Lower lobe of right lung (tissue), 2 donors: ENCODE measurements at places on chromosomes 11 and 22. TPM values are rescaled to one million over a fixed set of nuclear protein-coding genes. Genes with fewer than 3 reads are reported as not detected.

Gene SLC17A6
- total RNA-seq: not detected

Gene ANO9
- total RNA-seq: 21.6 TPM

Gene OR9Q2
- total RNA-seq: not detected

DNA sequence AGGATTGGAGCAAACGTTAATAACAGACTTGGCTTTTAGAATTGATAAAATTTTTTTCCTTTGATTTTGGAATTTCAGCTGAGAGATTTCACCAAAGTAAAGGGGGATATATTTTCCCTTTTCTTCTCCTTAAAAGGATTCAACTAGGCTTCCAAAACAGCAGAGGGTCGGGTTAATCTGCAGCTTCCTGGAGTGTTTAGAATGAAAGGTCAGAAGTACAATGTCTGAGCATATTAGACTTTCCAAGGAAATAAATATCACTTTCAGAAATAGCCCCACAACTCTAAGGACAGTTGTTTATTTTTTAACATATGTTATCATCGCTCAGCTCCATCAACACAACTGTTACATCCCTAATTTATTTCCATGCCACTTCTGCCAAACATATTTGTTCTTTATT is 1532.9 kb upstream of the RAG2 start:
- DNase-seq: no peak

GRCh38 chr22:46935506-46936377 is 173.3 kb downstream of the TBC1D22A start:
- peak; percentile 63 for DNase-seq

DNA sequence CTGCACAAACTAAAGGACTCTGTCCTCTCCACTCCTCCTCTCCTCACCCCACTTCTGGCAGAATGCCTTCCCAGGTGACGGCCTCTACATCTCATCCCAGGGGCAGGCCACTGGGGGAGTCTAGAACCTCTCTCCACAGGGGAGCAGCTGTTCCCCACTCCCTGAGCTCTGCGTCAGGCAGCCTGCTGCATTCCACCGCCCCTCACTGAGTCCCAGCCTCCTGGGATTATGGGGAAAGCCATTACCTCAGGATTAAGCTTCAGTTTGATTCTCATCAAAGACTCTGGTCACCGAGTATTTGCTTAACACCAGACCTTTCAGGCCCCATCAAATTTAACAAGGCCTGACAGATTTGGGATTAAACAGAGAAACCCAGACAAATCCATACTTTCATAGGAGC is 405.9 kb downstream of the NXPE2 start:
- no peak for DNase-seq

GRCh38 chr22:35622191-35622913 is 5.2 kb upstream of the MB start:
- peak; percentile 60 for DNase-seq

- DNase-seq: no peak
Observed at GRCh38 chr11:121800240-121800639, 315.8 kb downstream of the BLID start.

GRCh38 chr11:23932485-23932898 is 564.4 kb upstream of the LUZP2 start:
- DNase-seq: no peak

- DNase-seq: no peak
Observed at GRCh38 chr22:38191731-38192474, 9.9 kb upstream of the MAFF start.

DNA sequence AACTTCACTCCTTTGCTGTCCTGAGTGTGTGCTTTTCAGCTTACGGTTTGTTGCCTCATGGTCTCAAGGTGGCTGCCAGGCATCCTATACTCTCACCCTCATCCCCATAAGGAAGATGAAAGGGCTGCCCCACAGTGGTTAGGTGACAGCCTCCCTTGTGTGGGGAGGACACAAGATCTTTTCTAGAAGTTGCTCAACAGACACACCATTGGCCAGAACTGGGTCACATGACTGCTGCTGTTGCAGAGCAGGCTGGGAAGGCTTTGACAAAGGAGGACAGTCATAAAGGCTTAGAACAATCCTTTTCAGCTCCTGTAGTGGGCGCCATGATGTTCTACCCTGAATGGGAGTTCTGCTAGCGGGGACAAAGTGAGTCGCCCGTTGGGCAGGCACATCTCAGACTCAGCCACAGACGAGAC is 69.7 kb upstream of the RASD2 start:
- DNase-seq: no peak

GRCh38 chr22:45864959-45865476 is 111.9 kb downstream of the WNT7B start:
- DNase-seq: no peak
